Foreskin keratinocyte (primary cell): ENCODE measurements at places on chromosomes 4 and X. TPM values are rescaled to one million over a fixed set of nuclear protein-coding genes. Genes with fewer than 3 reads are reported as not detected.

DNA sequence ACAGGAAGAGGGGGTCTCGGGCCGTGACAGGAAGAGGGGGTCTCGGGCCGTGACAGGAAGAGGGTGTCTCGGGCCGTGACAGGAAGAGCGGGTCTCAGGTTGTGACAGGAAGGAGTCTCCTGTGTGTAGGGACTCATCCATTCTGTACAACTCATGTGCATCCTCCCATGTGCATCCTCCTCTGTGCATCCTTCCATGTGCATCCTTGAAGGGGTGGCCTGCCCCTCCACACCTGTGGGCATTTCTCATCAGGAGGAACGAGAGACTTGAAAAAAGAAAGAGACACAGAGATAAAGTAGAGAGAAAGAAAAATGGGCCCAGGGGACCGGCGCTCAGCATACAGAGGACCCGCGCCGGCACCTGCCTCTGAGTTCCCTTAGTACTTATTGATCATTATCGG is 30.2 kb upstream of the PLCXD1 start:
- DNase-seq: no peak

SPANXN4 gene
- total RNA-seq: not detected in 2 replicates

DNA sequence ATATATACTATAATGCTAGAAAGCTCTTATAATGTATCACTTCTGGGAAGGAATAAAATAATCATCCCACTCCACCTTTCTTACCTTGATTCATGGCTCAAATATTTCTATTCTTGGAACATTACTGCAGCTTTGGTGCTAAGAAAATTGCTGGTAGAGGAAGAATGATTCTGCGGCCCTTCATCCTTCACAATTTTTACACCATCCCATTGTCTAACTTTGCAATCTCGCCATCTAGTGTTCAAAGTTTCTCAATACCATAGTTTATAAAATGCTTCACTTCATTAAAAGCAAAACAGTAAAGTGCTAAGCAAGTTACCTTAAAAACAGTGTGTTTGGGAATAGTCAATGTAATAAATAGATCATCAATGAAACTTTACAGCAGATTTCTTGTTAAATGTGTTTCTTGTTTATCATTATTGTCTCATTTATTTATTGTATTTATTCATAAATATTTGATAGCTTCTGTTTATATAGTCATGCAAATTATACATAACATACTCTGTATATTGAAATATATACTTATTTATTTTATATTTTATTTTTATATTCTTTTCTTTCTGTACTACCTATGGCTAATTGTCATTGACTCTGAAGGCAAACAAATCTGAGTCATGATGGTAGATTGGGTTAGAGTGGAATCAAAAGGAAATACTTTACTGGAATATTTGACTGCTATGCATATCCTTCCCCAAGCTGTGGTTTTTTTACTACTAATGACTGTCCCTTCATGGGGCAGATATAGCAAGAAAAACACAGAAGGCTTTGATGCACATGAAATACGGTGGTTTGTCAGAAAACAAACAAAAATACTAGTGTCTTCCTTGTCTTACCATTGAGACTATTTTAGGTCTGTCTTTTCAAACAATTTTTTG is 390.7 kb downstream of the MAPK10 start:
- DNase-seq: peak; percentile 58

DNA sequence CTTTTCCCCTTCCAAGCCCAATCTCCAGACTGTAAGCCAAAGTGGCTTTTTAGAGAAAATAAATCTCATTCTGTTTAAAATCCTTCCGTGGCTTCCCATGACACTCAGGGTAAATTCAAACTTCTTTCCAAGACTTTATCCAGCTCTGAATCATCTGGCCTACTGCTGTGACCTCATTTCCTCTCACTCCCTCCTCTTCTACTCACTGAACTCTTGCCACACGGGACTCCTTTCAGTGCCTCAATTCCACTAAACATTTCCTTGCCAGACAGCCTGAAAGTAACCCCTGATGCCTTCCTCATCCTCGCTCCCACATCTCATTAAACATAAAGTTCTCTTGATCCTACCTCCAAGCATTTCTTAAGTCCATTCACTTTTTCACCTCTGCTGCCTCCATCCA is 27.8 kb upstream of the RNF128 start:
- no peak for DNase-seq

KLB gene
- total RNA-seq: 0.03 TPM in 1 of 2 replicates, not detected in the other

VCX3B gene
- not detected in 2 replicates for total RNA-seq

GRCh38 chr4:142201041-142201440 is 564.7 kb downstream of the IL15 start:
- DNase-seq: no peak

XG gene
- 17.6 and 20.4 TPM in 2 replicates for total RNA-seq

- peak; percentile 22 for DNase-seq
Observed at GRCh38 chrX:13658602-13659001, 5.7 kb downstream of the TCEANC start.

SH3D19 gene
- 39.4 and 42.4 TPM in 2 replicates for total RNA-seq

DNA sequence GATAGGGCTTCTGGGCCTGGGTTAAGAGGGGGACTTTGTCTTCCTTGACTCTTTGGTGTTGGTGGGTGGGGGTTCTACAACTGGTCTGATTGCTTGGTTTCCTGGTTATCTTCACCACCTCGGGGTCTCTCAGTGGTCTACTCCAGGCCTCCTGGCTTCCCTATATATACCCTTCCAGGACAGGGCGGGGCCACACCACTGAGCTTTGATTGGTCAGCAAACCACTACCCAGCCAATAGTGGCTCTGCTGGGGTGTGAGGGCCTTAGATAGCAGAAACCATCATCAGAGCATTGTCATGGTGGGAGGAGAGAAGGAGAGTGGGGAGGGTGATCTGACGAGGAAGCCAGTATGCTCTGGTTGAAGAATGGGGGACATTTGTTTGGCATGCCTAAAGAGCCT is 14.4 kb upstream of the MAGEA1 start:
- no peak for DNase-seq

DNA sequence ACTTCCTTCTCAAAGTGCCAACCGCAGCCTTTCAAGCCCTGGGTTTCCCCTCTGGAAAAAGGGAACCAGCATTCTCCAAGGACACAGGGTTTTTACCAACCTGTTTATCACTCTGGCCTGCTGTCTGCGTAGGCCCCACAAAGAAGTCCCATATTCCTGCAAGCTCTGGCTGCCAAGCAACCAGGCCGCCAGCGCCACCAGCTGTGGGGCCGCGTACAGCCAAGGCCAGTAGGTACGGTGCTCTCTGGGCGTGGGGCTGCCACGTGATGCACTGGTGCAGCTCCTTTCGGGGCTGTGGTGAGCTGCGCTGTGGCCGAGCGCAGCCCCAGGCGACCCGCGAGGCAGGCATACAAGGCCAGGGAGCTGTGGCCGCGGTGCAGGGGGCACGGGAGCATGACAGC is 22.1 kb downstream of the LUZP4 start:
- DNase-seq: no peak

ATOH1 gene
- not detected in 2 replicates for total RNA-seq

DNA sequence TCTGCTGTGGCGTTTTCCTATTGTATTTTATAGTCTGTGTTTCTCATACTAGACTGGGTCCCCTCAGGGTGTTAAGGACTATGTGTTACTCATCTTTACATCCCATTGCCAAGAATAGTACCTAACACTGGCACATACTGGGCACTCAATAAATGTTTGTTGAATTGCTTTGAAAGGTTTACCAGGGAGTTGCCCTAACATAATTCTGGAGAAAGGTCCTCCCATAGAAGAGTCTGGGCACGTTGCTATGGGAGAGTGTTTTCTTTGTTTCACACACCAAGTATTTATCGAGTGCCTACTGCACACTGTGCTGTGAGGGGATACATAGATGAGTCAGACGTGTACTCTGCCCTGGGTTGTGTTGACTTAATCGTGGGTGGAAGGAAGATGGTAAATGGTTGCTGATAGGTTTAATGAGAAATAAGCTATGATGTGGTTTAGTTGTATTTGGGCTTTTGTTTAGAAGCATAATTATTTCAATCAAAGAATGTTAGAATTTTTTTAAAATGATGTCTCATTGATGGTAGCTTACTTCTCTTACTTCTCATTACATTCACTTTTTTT is 42.9 kb downstream of the AFF1 start:
- peak; percentile 90 for DNase-seq

GRCh38 chr4:186200516-186200915 is 9.1 kb downstream of the CYP4V2 start:
- no peak for DNase-seq

DNA sequence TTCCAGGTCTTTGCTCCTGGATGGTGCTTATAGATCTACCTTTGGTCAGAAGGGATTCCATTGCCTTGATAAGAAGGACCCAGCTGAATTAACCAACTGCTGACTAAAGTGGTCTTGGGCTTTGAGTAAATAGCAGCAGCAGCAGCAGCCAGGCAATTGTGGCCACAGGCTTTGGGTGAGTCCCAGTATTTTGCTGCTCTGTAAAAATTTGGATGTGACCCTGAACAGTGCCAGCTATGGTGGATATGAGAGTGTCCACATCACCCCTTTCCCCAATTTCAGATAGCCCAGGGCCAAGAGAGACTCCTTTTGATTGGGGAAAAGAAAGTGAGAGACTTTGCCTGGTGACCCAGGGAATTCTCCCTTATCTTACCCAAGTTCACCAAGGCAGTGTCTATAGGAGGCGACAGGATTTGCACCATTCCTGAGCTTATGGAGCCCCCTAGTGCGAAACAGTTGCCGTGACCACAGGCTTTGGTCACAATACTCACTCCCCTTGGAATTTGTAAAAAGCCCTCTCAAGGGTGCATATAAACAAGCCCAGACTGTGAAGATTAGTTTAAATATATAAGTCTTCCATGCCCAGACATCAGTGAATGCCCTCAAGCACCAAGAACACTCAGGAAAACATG is 518.0 kb downstream of the TMA16 start:
- peak; percentile 25 for DNase-seq

DNA sequence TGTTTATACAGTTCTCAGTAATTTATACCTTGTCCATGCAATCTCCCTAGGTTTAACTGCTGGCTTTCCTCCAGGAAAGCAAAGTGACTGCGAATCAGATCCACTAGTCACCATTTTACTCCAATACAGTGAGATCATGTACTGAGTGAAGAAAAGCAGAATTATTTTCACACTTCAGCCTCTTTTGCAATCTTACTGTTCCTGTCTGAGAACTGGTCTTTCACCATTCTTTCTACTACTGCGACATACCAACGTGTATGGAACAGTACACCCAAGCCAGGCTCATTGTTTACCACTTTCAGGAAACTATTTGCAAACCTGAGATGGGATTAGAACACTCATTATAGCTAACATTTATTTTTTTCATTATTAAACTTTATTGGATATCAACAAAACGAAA is 8.0 kb upstream of the MSL3 start:
- DNase-seq: no peak

FRAS1 gene
- total RNA-seq: 7.1 and 7.9 TPM in 2 replicates

DNA sequence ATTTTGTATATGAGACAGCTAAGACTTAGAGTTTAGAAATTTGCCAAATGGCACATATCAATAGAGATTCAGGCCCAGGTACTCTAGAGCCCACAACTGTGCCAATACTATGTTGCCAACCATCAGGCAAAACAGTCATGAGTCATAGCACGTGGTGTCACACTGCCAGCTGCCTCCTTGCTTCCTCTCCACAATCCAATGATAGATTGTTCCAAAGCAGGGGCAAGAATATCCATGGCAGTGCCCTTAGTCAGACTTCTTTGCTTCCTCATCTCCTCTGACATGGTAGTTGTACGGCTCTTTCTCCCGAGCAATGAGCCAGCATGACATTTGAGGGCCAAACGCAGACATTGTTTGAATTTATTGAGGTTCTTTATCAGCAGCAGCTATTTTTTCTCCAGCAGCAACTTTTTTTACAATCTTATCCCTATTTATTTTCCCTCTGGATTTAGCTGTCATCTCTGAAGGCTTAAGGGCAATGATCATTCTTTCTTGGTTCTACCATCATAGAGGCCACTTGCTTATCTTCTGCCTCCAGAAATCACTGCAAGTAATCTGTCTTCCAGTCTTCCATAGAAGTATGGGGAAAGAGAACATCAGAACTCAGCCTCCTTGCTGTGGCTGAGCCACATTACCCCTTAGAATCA is 169.7 kb downstream of the COL4A6 start:
- DNase-seq: no peak

- no peak for DNase-seq
Observed at GRCh38 chrX:8323356-8323755, 141.3 kb upstream of the VCX3B start.

DNA sequence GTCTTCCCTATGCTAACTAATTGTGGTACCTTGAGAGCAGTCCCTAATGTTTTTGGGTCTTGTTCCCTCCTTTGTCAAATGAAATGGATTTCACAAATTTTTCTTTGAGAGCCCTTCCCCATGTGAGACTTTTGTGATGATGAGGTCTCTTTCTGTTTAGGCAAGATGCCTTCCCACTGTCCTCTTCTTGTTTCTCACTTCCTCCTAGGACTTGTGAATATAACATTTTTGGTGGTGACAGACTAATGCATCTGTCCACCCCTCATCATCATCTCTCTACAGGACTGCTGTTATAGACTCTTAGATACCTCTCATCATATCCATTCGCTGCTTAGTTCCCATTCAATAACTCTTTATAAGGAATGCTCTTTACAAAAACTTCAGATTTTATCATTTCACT is 8.7 kb upstream of the ANK2 start:
- no peak for DNase-seq

DNA sequence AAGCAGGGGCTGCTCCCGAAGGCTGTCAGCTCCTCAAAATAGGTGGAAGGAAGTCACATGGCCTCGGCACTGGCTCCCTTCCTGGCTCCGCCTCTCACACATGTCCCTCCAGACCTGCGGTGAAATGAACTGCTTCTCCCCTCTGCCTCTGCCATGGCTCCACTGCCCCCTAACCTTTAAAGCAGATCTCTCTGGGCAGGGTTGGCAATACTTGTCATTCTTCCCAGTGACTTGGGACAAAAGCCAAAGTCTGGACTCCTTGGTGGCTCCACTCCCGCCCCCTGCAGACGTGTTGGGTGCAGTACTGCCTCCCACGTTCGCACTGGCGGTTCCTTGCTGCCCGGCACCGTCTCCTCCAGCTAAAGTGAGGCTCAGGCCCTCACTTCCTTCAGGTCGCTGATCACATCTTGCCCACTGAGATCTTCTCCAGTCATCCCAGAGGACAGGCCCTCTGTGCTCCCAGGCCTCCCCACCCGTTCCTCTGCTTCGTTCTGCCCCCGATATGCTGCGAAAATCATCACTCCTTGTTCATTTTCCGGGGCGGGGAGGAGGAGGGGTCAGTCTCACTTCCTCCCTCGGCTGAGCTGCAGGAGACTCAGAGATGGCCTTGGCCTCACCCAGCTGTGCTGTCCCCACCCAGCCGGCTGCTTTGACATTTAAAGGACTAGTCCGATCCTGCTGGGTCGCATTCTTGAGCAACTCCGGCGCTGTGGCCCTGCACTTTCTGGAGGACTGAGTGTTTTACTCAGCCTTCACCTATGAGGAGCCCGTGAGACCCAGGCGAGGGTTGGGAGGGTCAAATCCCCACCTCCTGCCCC is 97.4 kb downstream of the PHKA2 start:
- DNase-seq: peak; percentile 49

DNA sequence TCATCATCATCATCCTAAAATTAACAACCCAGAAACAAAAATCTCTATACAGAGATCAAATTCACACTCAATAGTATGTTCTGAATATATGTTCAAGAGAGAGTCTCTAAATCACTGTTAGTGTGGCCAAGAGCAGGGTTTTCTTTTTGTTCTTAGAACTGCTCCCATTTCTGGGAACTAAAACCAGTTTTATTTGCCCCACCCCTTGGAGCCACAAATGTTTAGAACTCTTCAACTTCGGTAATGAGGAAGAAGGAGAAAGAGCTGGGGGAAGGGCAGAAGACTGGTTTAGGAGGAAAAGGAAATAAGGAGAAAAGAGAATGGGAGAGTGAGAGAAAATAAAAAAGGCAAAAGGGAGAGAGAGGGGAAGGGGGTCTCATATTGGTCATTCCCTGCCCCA is 32.3 kb downstream of the CYBB start:
- DNase-seq: no peak

- DNase-seq: no peak
Observed at GRCh38 chr4:179768996-179769395, 2326.8 kb upstream of the AGA start.
